Dorsolateral prefrontal cortex (tissue), 122 donors: ENCODE measurements at places on chromosomes 7 and 10.

- DNase-seq: no peak
Measured at GRCh38 chr7:128000854-128001265, 30.4 kb downstream of the LRRC4 start.

GRCh38 chr7:5797716-5798115 is 16.3 kb upstream of the RNF216 start:
- DNase-seq: no peak

- no peak for DNase-seq
Measured at GRCh38 chr7:34162027-34162565, 256.8 kb downstream of the BMPER start.

- DNase-seq: no peak
Measured at GRCh38 chr10:103838862-103839518, 16.4 kb downstream of the SH3PXD2A start.

DNA sequence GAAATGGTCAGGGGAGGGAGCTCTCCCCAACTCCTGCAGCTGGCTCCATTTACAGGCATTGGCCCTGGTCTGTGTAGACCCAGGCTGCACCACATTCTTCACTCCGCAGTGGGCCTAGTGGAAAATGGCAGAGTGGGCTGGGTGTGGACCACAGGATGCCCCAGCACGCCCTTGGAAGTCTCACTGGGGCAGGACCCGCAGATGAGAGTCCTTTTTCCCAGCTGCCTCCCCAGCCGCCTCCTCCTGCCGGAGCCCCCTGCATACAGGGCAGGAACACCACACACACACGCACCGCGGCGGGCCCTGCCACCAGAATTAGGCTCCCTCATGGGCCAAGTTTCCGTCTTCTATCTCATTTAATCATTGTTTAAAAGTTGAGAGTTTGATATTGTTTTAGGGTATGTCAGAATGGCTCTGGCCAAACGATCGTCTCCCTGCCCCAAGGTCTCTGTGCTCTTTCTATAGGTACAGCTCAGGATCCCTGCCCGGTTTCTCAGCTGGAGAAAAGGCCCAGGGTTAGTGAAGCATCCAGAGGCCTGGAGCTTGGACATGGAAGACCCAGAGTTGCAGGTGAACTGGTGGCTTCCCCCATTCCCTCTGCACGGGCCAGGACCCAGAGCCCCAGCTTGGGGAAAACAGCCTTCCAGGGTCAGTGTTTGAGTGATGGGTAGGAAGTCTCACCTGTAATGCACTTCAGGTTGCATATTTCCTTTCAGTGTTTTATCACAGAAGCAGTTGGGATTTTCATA is 42.0 kb downstream of the ZNF467 start:
- DNase-seq: no peak

DNA sequence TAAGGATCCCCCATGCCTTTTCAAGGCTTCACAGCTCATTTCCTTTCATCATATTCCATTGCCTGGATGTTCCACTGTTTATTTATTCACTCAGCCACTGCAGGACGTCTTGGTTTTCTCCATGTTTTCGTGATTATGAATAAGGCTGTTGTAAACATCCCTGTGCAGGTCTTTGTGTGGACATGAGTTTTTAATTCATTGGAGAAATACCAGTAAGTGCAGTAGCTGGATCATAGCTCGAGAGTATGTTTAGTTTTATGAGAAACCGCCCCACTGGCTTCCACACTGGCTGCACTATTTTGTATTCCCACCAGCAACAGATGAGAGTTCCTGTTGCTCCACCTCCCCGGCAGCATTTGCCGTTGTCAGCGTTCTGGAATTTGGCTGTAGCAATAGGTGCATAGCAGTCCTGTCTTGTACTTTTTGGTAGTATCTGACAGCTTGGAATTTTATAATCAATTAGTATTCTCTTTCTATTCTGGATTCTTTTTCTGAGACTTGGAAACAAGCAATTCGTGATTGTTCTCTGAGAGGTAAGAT is 269.9 kb upstream of the PITRM1 start:
- no peak for DNase-seq

GRCh38 chr7:25725451-25725850 is 426.5 kb upstream of the NFE2L3 start:
- DNase-seq: no peak
